ENCODE measurements at places on chromosomes 11 and 22.

DNA sequence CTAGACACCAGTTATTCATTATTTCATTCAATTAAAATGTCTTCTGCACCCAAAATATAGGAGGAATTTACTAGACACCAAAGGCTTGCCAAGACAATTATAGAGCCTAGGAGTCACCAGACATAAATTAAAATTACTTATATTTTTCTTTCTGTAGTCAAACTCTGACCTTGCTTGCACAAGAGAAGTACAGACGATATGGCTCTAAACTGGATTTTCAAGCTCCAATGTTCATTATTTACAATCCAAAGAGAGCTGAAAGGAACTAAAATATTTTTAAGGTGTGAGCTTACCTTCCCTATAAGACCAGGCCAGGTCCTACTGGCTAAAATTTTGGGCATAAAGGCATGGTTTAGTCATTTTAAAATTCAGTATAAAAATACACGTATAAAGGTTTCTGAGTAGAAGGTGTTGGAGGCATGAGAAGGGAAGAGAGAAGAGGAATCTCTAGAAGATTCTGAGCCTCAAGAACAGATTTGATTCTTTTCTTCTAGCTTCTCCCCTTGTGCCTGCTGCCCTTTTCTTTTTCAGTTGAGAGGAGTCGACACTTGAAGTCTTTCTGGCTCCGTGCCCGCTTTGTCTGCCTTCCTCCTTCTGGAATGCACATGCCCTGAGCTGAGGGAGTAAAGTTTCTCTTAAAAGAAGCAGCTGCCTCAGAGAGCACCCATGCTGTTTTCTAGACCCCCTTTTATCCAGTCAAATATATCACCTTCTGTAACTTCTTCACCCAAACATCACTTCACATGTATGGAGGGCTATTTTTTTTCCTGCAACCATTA, 13.5 kb downstream of the C11orf97 start:
- no peak for DNase-seq

DNA sequence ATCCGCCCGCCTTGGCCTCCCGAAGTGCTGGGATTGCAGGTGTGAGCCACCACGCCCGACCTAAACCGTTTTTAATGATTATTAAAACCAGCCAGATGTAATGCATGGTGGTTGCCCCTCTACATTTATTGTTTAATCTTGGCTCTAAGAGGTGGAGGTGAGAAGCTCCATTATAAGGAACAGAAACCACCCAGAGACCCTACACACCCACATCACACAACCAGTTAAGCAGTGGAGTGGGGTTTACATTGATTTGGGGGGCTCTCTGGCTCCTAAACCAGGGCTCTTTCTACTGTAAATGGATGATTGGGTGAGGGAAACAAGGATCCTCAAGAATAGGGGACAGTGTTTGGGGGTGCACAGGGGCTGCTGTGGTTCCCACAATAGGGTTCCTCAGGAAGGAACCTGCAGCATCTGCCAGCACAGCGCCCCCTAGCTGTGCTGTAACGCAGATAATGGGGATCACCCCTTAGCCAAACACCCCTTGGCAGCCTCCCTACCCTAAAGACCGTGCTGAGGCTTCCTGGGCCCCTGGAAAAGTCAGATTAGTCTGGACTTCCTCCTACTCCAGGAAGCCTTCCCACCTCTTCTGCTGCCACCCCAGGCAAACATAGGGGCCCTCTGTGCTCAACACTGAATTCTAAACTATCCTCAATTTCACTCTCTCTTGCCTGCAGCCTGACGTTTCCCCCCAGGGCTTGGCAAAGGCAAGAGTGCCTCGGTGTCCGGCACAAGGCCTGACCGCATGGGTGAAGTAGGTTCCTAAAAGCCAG, 2.4 kb downstream of the MPST start:
- DNase-seq: peak; percentile 30

DNA sequence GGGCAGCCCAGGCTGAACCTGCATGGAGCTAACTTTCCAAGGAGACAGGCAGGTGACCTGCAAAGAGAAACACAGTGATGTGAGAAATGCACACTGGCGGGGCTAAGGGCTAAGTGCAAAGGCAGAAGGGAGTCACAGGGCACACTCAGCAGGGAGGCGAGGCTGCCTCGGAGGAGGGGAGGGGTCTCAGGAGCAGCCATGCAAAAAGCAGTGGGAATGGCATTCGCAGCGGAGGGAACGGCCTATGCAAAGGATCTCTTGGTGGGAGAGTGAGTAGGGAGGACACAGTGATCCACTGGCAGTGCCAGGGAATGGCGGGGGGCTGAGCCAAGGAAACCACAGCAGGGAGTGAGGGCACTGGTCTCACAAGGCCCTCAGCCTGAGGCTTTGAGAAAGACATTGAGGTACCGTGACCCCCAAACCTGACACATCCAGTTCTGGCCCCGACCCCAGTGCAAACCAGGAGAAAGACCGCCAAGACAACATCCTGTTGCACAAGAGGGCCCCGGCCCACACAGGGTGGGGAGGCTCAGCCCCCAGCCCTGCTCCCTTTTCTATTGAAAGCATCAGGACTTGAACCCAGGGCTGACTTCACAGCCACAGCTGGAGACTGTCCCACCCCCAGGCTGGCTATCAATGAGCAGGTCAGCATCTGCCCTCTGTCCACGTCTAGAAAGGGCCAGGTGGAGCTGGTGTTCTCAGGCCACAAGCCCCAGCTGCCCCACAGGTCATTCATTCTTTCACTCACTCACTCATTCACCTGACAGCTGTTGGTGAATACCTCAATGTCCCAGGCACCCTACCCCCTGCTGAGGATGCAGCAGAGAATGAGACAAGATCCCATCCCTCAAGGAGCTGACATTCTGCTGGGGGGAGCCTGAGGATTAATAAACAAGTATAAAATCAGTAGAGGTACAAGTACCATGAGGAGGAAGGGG, 50.7 kb downstream of the IGLL1 start:
- DNase-seq: no peak

GRCh38 chr11:2795491-2795991, 90.0 kb downstream of the CDKN1C start:
- no peak for DNase-seq

DNA sequence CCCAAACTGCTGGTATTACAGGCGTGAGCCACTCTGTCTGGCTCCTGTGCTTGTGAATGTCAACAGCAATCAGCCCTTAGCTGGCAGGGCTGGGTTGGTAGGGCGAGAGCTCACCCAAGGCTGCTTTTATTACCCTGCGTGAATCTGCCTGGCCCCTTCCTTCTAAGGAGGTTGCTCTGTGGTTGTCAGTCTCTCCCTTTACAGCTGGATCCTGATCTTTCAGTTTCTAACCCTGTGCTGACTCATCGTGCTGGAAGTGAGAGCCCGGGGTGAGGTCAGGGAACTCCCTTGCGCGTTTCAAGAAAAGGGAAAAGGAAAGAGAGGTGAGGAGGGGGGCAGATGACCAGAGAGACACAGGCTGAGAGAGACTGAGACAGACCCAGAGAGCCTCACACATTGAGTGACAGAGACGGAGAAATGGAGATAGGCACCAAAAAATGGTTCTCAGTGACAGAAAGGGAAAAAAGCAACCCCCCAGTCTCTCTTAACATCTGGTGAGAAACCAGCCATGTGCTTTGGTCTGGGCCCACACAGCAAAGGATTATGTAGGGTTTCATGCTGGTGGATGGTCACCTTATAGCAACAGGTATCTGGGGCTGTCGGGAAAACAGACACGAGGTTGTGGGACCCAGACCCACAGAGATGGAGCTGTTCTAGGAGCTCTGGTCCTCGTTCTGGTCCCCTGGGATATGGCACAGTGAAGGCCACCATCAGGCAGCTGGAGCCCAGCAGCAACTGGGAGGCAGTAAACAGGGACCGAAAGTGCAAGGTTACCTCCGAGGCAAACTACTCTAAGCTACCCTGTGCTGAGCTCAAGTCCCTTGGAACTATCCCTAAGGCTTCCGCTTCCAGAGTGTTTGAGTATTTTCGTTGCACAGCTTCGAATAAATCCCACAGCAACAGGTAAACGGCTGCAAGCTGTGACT, 2.5 kb downstream of the TCN2 start:
- DNase-seq: no peak

- no peak for DNase-seq
Measured at GRCh38 chr11:130166457-130166784, 6.8 kb downstream of the ST14 start.

DNA sequence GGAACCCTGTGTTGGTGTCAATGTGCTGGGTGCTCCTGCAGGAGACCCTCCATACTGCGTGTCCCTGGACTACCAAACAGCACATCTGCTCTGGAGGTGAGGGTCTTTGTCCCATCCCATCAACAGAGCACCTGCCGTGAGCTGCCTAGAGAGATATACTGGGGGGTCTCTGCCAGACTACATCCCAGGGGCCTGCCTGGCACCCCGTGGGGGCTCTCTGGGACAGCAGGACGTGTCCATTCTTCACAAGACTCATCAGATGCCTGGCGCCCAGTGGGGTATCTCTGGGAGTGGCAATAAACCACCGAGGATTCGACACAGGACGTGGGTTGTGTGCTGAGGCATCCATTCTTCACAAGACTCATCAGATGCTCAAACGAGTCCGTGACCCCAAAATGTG, 42.7 kb downstream of the SHANK2 start:
- no peak for DNase-seq

GRCh38 chr11:134586726-134587125, 174.7 kb upstream of the B3GAT1 start:
- no peak for DNase-seq

GRCh38 chr11:65776196-65776595, 4.6 kb downstream of the AP5B1 start:
- DNase-seq: no peak

DNA sequence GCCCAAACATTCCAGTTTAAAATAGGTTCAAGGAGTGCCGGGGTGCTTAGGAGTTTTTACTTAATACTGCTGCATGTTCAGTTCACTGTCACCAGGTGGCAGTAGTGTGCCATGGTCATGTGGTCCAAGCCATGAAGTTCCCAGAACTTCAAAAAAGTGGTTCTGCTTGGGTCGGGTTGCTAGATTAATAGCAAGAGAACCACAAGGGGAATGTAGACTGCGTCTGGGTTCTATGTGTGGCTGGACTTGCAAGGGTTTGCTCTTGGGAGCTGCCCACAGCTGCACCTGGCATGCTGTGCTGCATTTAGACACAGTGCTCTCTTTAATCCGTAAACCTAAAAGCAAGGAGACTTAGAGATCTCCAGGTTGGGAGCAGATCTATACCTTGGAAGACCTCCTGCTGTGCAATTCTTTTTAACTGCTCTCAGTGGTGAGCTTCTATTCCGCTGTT, 6.5 kb upstream of the SPON1 start:
- DNase-seq: no peak

GRCh38 chr11:65791719-65792213, 4.9 kb downstream of the OVOL1 start:
- peak; percentile 30 for DNase-seq

DNA sequence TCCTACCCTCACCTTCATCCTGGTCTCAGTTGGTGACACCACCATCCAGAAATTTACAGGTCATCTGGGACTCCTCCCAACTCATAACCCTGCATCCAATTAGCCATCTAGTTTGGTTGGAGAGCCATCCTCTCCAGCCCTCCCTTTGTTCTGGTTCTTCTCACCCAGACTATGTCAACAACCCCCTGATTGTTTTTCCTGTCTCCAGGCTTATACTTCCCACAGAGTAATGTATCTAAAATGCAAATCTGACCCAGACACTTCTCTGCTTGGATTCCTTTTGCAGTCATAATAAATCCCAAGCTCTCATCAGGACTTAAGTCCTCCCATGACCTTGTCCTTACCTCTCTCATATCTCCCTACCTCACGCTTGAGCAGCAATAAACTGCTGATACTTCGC, 3.0 kb downstream of the TTC12 start:
- DNase-seq: no peak
